ENCODE measurements at places on chromosomes 7 and 10. TPM values are rescaled to one million over a fixed set of nuclear protein-coding genes. Genes with fewer than 3 reads are reported as not detected.

LSM5 gene
- 47.8 TPM for total RNA-seq

CFAP69 gene
- total RNA-seq = 3.5 TPM

EEPD1 gene
- total RNA-seq = 3.0 TPM

SLC13A1 gene
- total RNA-seq = not detected

OPALIN gene
- total RNA-seq = not detected

MAGI2 gene
- total RNA-seq = 7.9 TPM

RNF32 gene
- total RNA-seq = 0.47 TPM

FFAR4 gene
- total RNA-seq = 0.15 TPM

SDK1 gene
- 2.4 TPM for total RNA-seq

RAMP3 gene
- 45.5 TPM for total RNA-seq

OR2A12 gene
- total RNA-seq = not detected

DKK1 gene
- not detected for total RNA-seq

SVOPL gene
- total RNA-seq = not detected

ABLIM1 gene
- total RNA-seq = 385 TPM

FBH1 gene
- total RNA-seq = 78.8 TPM

TMEM130 gene
- 0.58 TPM for total RNA-seq

ACTL6B gene
- not detected for total RNA-seq

TMEM178B gene
- total RNA-seq = 40.9 TPM

PRKG1 gene
- total RNA-seq = 48.5 TPM

ZNF853 gene
- total RNA-seq = 20.6 TPM

APBB1IP gene
- 7.1 TPM for total RNA-seq

PIK3CG gene
- total RNA-seq = 2.3 TPM

PTPRZ1 gene
- 1.9 TPM for total RNA-seq

FAM25G gene
- not detected for total RNA-seq

CPN1 gene
- not detected for total RNA-seq

HMX2 gene
- total RNA-seq = not detected

TFEC gene
- total RNA-seq = 2.6 TPM

NOS3 gene
- total RNA-seq = 20.5 TPM

CYREN gene
- 33.5 TPM for total RNA-seq

AP1S1 gene
- 12.5 TPM for total RNA-seq

CLEC2L gene
- not detected for total RNA-seq

MOGAT3 gene
- not detected for total RNA-seq

PALD1 gene
- 5.6 TPM for total RNA-seq

AASS gene
- total RNA-seq = 11.8 TPM

NPS gene
- total RNA-seq = not detected

GJC3 gene
- 0.20 TPM for total RNA-seq

SLC39A12 gene
- total RNA-seq = not detected

SH2B2 gene
- total RNA-seq = 0.49 TPM

RBP4 gene
- total RNA-seq = 2.6 TPM

LLCFC1 gene
- not detected for total RNA-seq

CYP2E1 gene
- 1.1 TPM for total RNA-seq

STEAP2 gene
- total RNA-seq = 29.9 TPM

GARIN1A gene
- total RNA-seq = 1.5 TPM

HABP2 gene
- not detected for total RNA-seq

GDF2 gene
- 0.26 TPM for total RNA-seq

KCNH2 gene
- 163 TPM for total RNA-seq

EBF3 gene
- total RNA-seq = 6.4 TPM
